ENCODE measurements at places on chromosomes 5 and 9.

- no peak for DNase-seq
Observed at GRCh38 chr5:40436535-40437237, 243.0 kb upstream of the PTGER4 start.

DNA sequence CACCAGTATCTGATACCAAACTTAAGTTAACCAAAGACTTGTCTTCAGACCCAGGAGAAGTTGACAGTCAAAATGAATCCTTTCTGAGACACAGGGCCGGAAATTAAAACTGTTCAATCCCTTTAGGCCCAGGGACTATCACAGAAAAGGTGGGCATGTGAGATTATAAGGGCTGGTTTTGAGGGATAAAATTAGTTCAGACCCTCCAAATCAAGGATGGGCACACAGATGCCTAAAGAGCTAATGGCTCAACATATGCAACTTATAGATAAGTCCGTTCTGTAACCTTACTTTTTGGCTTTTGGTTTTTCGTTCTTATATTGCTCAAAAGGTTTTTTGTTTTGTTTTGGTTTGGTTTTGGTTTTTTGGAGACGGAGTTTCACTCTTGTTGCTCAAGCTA is 129.6 kb upstream of the ABCA1 start:
- no peak for DNase-seq

- DNase-seq: no peak
Observed at GRCh38 chr9:91905237-91905650, 44.8 kb downstream of the ROR2 start.

DNA sequence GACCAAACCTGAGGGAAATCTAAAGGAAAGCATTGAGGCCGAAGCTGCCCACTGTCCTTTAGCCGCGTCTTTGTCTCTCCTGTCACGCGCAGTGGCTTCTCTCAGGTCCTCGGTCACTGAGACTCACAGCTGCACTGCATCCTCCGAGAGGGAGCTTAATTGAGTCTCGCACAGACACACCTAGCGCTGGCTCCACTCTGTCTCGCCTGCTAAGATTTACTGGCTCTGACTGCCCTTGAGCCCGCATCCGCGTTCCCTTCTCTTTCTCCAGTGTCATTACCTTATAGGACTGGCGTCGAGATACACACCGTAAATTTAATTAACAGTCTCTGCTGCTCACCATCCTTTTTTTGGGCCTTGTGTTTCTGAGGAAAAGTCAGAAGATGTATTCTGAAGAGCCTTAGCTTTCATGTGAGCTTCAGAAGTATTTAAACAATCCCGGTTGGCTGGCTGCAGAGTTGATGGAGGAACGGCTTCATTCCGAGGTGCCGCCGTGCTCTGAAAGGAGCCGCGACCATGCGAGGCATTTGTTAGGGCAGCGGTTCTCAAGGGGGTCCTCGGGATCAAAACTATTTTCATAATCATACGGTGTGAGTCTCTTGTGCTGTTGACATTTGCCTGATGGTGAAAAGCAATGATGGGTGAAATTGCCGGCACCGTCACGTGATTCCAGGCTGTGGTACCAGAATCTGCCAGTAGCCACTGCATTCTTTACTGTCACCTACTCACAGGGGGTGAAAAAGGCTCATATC is 58.3 kb downstream of the GPR107 start:
- DNase-seq: no peak

- no peak for DNase-seq
Observed at GRCh38 chr9:1005043-1005667, 28.7 kb downstream of the DMRT3 start.

DNA sequence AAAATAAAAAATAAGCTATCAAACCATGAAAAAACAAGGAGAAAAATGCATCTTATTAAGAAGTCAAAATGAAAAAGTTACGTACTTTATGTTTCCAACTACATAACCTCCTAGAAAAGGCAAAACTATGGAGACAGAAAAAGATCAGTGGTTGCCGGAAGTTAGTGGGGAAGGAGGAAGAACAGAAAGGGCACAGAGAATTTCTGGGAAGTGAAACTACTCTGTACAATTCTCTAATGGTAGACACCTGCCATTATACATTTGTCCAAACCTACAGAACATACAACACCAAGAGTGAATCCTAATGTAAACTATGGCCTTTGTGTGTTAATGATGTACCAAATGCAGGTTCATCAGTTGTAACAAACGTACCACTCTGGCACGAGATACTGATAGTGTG is 25.3 kb downstream of the SMU1 start:
- no peak for DNase-seq

GRCh38 chr9:133928248-133928764 is 63.8 kb downstream of the VAV2 start:
- DNase-seq: no peak

DNA sequence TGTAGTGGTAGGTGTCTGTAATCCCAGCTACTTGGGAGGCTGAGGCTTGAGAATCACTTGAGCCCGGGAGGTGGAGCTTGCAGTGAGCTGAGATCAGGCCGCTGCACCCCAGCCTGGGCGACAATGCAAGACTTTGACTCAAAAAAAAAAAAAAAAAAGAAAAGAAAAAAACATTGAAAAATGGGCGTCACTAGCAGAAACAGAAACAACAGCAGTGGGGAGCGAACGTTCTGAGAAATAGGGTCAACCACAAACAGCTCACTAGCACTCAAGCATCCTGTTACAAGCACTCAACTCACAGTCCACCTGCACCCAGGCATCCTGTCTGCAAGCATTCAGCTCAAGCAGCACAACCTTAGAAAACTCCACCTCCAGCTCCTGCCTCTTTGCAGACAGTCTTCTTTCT is 17.2 kb downstream of the TRIM14 start:
- DNase-seq: peak; percentile 79

- DNase-seq: no peak
Observed at GRCh38 chr5:75046366-75047142, 5.8 kb downstream of the GCNT4 start.

DNA sequence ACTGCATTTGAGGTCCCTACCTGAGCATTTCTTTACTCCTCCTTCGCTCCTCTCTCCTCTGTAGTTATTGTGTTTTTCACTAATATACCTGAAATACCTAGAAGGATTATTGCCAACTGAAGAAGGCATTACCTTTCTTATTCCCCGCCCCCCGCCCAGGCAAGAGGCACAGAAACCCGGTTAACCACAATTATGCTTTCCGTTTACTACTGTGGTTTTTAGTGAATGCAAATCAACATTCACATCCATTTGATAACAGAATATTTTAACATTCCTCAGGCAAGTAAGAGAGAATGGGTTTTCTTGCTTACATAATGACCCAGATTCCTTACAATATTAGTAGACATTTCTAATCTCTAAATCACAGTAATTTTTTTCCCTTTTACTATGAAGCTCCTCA is 136.9 kb downstream of the PCSK5 start:
- DNase-seq: no peak

- DNase-seq: no peak
Observed at GRCh38 chr5:143782588-143783386, 29.2 kb upstream of the HMHB1 start.

DNA sequence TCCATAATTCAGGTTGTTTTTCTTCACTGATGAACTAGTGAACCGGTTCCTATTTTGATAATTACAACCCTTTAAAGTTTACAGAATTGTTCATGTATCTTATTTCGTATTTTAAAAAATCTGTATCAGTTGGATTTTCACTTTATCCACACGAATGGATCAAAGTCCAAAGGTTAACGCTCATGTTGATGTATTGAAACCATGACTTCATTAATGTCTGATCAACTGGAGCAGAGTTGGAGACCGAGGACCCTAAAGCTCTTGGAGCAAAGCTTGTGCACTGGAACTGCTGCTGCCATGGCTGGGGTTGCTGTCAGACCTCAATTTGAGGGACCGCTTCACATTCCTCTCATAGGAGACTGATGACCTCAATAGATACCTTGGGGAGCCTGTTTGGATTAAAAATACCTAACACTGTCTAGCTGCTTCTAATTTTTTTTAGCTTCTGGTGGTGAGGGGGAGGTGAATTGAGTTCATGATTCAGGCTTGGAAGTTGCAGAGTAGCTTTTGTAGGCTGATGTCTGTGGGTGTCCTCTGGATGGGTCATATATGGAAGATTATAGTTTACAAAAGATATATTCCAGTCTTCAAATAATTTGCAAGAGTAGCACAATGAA is 45.1 kb downstream of the KIAA1958 start:
- no peak for DNase-seq

- no peak for DNase-seq
Observed at GRCh38 chr5:138721979-138722378, 31.2 kb upstream of the CTNNA1 start.

DNA sequence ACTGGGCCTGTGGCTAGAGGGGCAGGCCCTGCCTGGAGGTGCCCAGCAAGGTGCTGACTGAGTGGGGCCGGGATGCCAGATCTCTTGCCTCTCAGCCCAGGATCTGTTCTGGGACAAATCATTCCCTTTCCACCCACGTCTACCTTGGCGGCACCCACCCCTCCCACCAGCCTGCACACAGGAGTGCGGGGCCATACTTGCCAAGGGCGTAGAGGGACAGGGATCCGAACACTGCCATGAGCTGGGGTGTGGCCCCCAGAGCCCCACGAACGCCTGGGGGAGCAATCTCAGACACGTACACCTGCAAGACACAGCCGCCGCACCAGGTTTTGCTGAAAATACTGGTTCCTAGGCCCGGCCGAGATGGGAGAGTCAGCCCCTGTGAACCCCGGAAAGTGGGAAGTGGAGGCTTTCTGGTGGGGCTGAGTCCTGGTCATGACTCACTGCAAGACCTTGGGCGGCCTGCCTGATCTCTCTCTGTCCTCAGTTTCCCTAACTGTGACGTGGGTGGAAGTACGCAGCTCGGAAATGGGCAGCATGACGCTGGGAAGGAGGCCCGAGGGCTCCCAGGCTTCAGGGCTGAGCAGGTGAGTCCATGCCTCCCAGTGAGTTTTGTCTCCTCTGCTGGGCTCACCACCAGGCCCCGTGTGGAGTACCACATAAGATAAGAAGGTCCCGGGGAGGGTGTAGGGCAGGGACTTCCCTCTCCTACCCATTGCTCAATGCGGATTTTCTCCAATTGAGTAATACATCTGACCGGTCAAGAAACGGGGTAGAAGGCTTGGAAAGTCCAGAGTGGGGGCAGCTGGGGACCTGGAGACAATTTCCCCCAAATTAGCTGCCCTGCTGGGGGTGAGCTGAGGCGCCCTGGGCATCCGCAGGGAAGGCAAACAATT is 2.6 kb downstream of the SLC2A6 start:
- DNase-seq: no peak

DNA sequence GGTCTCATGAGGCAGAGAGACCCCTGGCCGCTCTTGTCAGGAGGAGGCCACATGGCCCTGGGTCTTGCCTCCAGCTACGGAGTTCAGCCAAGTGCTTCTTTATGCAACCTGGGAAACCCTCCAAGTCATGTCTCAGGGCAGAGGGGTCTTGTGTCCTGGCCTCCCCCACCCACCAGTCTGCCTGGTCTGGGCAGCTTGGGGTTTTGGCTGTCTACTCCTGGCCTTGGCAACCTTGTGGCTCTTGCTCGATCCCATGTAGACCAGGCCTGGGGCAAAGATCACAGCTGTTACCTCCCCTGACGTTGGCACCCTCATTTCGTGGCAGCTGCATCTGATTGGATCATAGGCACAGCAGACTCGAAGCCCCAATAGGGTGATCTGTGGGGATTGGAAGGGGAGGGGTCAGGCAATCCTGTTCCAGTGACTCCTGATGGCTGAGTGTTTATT is 28.4 kb downstream of the JADE2 start:
- no peak for DNase-seq

- DNase-seq: no peak
Observed at GRCh38 chr5:99023330-99023729, 94.5 kb upstream of the CHD1 start.
